ENCODE measurements at places on chromosomes 12 and 14.

- no peak for DNase-seq
Observed at GRCh38 chr14:100303179-100303578, 3.1 kb downstream of the SLC25A29 start.

GRCh38 chr14:32403688-32404087 lies 74.6 kb downstream of the AKAP6 start:
- no peak for DNase-seq

- no peak for DNase-seq
Observed at GRCh38 chr12:53102883-53103807, at the start of gene SOAT2. Gene SOAT2, plus strand, starts transcription at chr12:53103486. Its CDS starts 92 bp downstream, at chr12:53103578.

GRCh38 chr12:55931780-55932550 lies 1.0 kb downstream of the DGKA start:
- no peak for DNase-seq

DNA sequence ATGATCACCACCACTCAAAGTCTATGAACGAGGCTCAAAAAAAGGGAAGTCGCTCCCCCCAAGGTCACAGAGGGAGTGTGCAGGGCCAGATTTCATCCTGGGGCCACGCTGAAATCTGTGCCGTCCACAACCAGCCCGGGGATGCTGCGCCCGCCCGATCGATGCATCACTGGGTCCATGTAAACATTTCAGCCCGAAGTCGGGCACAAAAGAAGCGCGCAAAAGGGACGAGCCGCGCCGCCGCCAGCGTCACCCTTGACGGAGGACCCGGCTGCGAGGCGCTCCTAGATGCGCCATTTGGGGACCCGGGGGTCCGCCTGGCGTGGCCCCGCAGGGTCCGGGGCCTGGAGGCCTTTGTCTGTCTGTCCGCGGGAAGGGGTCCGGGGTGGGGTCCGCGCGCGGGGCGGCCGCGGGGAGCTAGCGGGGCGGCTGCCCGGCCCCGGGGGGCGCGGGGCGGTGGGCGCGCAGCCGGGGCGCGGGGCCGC lies 503 bp downstream of the FBXO21 start:
- no peak for DNase-seq

- DNase-seq, result no peak
Observed at GRCh38 chr14:38209572-38210557, 2.2 kb downstream of the SSTR1 start.
